Stimulated activated CD4-positive, alpha-beta T cell treated with anti-CD3 and anti-CD28 coated beads, Interleukin-4, amount 100 ng/mL, for 24 hours (primary cell): ENCODE measurements at places on chromosomes 7 and 10.

GRCh38 chr7:111532625-111533024 lies 29.7 kb downstream of the IMMP2L start:
- no peak for DNase-seq

GRCh38 chr7:34177476-34177875 lies 272.1 kb downstream of the BMPER start:
- no peak for DNase-seq

- no peak for DNase-seq
These were observed 8.8 kb upstream of the TRPV6 start for GRCh38 chr7:142894112-142894984.

GRCh38 chr10:44881649-44882048 lies 29.5 kb upstream of the TMEM72 start:
- no peak for DNase-seq

DNA sequence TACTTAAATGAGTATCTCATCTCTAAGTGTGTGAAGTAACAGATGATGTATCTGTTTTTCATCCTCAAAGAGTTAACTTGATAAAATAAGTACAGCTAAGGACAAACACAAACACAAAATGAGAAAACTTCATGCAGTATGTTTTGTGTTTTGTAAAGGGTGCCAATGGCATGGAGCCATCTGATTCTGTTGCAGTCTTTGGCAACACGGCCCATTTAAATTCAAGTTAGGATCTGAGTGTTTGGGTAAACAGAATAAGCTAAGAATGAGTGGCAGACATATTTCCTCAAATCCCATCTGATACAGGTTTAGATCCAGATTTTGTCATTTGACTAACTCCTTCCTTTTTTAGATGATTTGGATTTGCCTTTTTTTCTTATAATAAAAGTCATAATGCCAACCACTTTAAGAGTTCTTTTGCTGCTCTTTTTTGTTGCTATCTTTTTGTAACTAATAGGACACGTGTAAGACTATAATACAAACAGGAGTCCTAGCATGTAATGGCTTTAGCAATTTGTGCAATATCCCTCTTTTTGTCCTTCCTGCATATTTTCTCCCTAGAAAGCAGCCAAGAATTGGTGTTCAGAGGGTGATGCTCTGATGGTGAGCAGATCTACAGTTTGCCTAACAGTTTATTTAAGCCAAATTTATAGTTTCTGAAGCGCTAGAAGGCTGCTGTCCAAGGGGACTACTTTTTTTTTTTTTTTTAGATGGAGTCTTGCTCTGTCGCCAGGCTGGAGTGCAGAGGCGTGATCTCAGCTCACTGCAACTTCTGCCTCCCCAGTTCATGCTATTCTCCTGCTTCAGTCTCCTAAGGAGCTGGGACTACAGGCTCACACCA lies 18.9 kb upstream of the ACTA2 start:
- no peak for DNase-seq

DNA sequence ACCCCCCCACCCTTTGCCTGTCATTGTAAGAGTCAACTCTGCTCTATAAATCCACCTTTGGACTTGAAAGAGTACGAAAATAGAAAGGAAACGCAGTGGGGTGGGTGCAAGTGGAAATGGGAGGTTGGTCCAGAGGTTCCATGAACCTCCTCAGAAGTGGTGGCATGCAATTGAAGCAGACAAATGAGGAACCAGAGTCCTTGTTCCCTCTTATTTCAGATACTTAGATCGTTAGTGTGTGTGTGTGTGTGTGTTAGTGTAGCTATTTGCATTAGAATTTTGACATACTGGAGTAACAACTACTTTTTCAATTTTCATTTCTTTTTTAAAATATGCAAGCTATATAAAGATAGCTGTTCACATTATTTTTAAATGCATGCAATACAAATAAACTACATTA lies 18.1 kb upstream of the TFAM start:
- no peak for DNase-seq

DNA sequence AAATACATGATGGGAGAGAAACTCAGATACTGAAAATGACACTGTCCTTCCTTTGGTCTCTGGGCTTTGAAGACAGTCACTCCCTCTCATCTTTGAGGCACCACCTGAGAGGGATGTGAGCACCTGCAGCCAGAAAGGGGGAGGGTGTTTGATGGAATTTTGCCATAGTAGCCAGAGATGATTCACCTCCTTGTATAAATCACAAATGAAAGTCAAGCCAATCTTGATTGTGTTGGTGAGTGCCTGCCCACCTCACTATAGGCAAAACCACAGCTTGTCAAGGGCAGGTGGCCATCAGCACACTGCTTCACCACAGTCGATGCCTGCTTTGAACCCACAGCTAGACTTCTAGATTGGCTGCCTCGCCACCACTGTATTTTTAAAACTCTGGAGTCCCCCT lies 48.2 kb downstream of the PON1 start:
- DNase-seq = no peak

DNA sequence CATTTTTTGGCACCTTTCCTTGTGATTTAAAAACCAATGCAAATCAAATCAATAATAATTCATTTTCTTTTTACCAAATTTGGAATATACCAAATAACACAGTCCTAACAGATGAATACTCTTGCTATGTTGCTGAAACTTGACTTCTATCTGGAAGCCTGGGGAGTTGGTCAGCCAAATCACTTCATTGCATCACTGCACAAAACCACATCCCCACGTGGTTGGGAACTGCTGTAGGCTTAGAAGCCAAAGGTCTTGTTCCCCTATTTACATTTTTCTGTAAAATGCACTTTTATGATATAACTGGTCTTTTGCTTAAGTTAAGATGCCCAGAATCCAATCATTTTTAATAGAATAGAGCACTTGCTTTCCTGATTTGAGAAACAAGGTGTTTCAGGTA lies 15.2 kb downstream of the GPR85 start:
- no peak for DNase-seq

DNA sequence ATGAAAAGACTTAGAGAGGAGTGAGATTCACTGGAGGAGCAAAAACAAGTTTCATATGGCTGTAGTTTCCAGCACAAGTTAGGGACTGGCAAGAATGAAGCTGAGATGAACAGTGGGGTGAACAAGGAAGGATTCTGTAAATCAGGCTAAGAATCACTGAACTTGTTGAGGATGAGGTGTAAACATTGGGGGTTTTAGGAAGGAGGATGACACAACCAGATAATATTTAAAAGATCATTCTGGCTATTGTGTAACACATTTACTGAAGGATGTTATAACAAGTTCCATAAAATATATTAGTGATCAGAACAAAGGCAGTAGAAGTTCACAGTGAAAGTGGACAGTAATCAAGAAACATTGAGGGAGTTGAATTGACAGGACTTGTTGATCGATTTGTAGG lies 68.9 kb downstream of the CD36 start:
- DNase-seq = no peak

- DNase-seq = no peak
These were observed 28.9 kb downstream of the BAG3 start for GRCh38 chr10:119680050-119680449.

- no peak for DNase-seq
These were observed 136.2 kb upstream of the SHH start for GRCh38 chr7:155948423-155948822.

DNA sequence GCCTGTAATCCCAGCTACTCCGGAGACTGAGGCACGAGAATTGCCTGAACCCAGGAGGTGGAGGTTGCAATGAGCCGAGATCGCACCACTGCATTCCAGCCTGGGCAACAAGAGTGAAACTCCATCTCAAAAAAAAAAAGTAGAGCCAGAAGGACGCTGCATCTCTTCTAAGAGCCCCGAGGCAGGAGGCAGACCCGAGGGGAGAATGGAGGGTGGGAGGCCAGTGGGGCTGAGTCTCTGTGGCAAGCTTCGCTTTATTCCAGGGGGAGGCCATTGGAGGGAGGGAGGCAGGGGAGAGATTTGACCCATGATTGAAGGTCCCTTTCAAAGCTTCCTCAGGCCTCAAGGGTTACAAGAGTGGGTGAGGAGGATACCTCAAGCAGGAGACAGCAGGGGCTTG lies 18.7 kb downstream of the TTYH3 start:
- DNase-seq = no peak

DNA sequence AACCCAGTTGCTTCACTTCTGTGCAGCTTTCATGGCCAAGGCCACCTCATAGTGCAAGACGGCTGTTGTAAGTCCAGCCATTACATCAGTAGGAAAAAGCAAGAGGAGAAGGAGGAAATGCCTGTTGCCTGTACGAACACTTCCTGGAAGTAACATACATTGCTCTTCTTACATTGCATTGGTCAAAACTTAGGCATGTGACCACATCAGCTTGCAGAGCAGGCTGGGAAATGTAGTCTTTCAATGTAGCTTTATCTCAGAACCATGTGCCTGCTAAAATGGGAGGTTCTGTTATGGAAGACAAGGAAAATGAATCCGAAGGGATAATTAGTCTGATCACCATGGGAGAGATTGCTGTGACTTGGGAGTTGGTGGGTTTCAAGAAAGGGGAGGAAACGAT lies 4.3 kb downstream of the SLC29A3 start:
- no peak for DNase-seq

DNA sequence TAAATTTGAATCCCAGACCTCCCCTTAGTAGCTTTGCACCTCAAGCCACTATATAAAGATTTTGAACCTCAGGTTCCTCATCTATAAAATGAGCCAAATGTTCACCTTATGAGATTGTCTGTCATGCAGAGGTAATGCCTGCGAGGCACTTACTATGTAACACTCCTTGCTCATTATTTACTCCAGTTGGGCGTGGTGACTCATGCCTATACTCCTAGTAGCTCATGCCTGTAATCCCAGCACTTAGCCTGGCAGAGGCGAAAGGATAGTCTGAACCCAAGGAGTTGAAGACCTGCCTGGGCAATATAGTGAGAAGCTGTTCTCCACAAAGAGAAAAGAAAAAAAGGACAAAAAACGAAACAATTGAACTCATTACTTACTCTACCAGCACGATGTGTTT lies 82.2 kb downstream of the MDFIC start:
- no peak for DNase-seq
